Gastroesophageal sphincter (tissue), 4 donors: ENCODE measurements at places on chromosomes 2 and 18. TPM values are rescaled to one million over a fixed set of nuclear protein-coding genes. Genes with fewer than 3 reads are reported as not detected.

DNA sequence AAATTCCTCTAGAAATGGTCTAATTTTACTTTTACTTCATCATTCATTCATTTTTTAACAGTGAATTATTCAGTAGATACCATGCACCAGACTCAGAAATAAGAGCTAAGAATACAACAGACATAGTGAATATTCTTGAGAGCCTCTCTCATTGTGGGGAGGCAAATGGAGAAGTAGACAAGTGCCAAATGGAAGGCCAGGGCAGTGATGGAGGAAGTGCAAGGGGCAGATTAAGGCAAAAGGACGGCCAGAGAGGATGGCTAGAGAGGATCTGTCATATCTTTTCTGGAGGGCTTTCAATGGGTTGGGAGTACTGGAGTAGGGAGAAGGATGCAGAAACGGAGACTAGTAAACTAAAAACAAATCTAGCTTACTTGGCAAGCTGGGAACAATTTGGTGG lies 19.0 kb upstream of the RMDN2 start:
- no peak for ATAC-seq

GRCh38 chr18:28018351-28018750 lies 158.6 kb downstream of the CDH2 start:
- no peak for ATAC-seq

DNA sequence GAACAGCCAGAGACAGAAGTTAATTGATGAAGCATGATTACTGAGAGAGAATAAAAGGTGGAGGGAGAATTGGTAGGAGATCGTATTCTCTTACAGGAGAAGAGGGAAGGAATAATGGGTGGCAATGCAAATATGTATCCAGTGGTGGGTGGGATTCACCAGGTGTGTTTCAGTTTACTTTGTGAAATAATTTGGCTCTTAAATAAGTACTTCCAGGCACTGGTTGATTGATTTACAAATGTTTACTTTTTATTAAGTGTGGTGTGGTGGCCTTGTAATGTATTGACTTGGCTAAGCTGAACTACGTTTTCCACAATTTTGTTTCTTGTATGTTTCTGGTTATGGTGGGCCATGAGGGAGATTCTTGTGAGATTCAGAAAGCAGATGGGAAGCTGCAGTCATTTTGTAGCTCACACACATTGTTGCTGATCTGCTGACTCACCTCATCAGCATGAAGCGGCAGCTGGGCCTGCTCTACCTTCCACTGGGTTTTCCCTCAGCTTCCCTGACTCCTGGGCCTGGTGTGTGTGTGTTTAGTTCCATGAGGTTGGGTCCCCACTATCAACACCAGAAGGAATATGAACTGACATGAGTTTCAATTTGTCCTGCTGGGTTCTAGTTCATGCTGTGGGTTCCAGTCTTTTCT lies 32.6 kb downstream of the MYL12B start:
- no peak for ATAC-seq

Gene IL1RN
- 2.8 TPM for total RNA-seq

DNA sequence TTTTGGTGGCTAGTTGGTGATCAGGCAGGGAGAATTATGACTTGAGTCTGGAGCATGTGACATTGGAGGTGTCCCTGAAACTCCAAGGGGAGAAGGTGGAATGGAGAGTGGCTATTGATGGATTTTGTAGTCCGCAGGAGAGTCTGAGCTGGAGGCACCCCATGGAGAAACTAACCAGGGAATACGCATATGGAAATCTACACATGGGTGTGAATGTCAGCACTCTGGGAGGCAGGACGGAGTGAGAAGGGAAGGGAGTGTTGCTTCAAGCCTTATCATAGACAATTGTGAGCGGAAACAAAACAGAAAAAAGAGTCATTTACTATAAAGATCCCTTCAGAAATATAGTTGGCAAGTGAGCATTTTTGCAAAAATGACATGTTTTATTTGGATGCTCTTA lies 667 bp upstream of the SCYGR4 start:
- ATAC-seq = no peak

GRCh38 chr2:165227571-165227970 lies 11.6 kb upstream of the SCN2A start:
- no peak for ATAC-seq

Gene SPHKAP
- total RNA-seq = 0.27 TPM

DNA sequence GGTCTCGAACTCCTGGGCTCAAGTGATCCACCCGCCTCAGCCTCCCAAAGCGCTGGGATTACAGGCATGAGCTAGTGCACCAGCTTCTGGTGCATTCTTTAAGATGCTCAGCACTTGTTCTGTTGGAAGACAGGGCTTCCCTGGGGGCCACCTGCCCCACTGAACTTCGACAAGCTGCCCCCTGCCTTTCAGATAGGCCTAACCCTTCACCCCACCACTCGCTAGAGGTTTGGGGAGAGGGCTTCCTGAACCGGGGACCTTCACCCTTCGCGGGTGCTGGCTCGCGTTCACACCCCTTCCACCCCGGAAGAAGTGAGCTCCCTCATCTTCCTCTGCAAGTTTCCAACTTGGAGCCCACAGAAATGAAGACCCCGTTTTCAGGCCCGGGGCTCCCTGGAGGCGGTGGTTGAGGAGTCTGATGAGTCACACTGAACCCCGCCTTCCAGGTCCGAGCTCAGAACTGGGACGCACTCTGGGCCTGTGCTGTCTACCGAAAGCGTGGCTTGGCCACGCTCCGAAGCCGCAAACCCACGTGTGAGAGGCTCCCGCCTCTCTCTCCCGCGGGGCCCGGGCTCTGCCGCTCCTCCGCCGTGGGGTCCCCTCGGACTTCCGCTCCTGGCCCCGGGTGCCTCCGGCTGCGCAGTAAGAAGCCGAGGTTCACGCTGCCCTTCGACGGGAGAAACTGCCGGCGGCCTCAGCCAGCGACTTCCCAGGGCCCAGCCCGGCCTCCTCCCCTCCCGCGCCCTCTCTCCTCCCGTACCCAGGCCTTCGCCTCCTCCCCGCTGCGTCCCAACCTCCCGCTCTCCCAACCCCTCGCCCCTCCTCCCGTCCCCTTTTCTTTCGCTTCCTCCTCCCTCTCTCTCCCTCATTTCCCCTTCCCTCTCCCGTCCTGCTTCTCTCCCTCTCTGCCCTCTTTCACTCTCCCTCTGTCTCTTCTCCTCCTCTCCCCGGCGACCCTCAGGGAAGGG lies 47.5 kb upstream of the SP3 start:
- ATAC-seq = peak; percentile 90

GRCh38 chr2:27033253-27033852 lies 588 bp downstream of the TMEM214 start:
- no peak for ATAC-seq

DNA sequence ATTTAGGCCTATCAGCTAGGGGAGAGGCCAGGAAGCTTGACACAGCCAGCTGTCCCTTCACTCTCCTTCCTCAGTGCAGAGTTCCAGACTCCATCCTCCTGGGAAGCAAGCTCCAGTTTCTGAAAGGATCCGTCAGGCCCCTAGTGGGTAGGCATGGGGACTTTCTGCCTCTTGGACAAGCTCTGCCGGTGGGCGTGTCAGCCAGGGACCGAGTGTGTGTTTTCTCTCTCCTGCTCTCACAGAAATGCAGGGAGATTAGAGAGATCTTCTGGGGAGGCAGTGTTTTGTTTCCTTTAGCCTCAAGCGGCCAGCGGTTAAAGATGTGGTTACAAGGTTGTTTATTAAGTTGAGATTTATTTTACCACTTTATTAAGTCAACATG lies 29.9 kb upstream of the OTOS start:
- no peak for ATAC-seq

GRCh38 chr18:62690236-62690815 lies 25.0 kb upstream of the PHLPP1 start:
- ATAC-seq = no peak

Gene FRZB
- total RNA-seq = 88.4 TPM

DNA sequence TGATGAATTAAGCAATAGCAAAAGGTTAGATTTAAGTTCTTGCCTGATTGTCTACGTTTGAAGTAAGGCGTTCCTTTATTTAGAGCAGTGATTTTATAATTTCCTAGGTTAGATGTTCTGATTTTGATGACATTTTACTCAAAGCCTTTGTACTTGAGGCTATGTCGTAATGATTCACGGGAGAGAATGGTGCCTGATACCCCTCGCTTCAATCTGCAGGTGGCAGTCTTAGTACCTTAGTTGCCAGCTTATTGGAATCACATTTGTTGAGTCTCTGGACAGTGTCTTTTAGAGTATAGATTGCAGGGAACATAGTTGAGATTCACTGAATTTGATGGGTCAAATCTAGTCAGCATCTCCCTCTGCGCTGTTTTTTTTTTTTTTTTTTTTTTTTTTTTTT lies 89.5 kb downstream of the BIRC6 start:
- no peak for ATAC-seq

DNA sequence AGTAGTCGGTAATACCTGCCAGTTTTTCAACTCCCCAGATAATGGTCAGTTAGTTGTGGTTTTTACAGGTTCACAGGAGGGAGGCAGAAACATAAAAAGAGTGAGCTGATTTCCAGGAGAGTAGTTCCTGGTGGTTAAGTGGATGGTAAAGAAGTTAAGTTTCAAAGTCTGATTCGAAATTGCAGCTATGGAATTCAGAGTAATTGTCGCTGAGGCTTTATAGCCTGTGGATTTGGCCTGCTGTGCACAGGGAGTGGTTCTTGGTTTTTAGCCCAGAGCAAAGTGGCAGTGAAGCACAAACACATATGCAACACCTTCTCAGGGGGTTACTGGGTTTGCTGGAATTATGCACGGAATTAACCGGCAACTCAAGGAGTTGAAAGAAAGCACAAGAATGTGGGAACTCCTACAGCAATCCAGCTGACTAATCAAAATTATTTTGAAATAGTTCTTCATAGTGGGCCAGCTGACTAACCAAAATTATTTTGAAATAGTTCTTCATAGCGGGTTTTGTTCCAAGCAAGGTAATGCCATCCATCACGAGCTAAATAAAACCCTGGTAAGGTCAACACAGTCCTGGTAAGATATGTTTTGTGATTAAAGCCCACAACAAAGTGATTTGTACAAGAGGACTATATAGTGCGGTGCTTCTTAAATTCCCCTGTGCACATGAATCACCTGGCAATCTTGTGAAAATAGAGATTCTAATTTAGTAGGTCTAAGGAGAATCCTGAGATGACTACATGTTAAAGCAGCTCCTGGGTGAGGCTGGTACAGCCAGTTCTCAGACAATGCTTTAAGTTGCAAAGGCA lies 94.4 kb downstream of the SGPP2 start:
- ATAC-seq = peak; percentile 83

- ATAC-seq = no peak
Observed at GRCh38 chr2:107093426-107093957, 207.5 kb upstream of the ST6GAL2 start.

DNA sequence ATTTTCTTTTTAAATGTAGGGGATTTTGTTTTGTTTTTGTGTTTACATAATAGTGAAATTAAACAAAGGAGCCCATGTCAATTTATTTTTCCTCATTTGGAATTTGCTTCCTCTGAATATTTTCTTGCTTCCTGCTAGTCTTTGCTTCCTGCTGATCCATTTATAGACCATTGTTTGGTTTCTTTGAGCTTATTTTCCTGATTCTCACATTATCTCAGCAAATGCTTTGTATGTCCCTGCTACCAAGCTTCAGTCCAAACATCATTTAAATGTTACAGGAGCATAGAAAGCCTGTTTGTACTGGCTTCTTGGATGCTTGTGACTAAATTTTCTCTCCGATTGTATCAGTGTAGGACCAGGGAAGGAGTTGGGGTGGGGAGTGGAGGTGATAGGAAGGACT lies 127.3 kb upstream of the IL1R2 start:
- no peak for ATAC-seq
